Stimulated activated CD4-positive, alpha-beta T cell treated with anti-CD3 and anti-CD28 coated beads, Interleukin-2, amount 100 ng/mL, for 24 hours (primary cell): ENCODE measurements at places on chromosomes 3 and 15.

- DNase-seq: no peak
Measured at GRCh38 chr15:76169018-76169417, 109.2 kb downstream of the TMEM266 start.

DNA sequence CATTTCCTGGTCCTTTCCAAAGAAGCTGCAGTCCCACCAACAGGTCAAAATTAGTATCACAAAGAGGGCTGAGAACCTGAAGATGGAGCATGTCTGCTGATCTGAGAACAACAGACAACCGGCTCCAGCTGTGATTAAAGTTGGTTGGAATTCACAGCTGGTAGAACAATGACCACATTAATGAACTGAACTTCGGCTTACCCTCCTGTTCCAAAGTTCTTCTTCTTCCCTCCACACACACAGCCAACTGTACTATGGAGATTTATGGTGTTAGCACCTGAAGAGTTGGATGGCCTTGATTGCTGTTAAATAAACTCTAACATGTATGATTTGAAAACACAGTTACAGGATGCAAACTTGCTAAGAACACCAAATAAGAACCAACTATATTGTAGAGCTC is 27.4 kb upstream of the ROPN1 start:
- no peak for DNase-seq

GRCh38 chr3:170808041-170808440 is 62.0 kb downstream of the RPL22L1 start:
- no peak for DNase-seq

DNA sequence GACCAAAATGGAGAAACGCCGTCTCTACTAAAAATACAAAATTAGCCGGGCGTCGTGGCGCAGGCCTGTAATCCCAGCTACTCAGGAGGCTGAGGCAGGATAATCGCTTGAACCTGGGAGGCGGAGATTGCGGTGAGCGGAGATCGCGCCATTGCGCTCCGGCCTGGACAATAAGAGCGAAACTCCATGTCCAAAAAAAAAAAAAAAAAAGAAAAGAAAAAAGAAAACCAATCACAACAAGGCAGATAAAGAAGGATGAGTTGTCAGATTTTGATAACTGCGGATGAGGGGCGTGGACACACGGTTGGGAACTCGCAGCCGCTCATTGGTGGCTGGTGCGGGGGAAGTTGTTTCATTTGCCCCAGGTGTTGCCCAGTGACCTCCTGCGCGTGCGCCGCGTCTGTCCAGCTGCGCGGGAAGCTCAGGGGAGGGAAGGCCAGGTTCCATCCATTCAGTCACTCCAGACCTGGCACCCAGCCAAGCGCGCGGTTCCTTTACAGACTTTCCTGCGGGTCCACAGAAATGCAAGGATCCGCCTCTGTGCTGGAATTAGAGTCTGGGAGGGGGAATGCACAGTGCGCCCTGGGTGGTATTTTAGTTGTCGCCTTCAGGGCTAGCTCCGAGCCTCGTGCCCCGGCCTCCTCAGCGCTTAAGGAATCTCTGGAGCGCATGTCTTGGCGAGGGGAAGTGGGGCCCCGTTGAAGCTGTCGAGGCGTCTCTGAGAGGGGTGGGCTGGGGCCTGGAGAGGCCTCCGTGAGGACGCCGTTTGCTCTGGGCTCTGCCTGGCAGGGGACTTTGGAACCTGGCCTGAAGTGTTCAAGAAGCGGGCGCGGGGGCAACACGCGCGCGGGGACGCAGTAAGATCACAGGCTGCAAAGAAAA is 708 bp upstream of the GCHFR start:
- DNase-seq: peak; percentile 54

GRCh38 chr3:22608721-22609120 is 594.4 kb upstream of the UBE2E2 start:
- no peak for DNase-seq

GRCh38 chr15:70670680-70671079 is 92.7 kb downstream of the UACA start:
- DNase-seq: no peak

GRCh38 chr3:156431334-156432124 is 123.4 kb downstream of the SSR3 start:
- DNase-seq: no peak

- DNase-seq: no peak
Measured at GRCh38 chr3:399647-400046, 203.1 kb downstream of the CHL1 start.

GRCh38 chr15:31427411-31427810 is 100.8 kb downstream of the KLF13 start:
- DNase-seq: no peak

- no peak for DNase-seq
Measured at GRCh38 chr3:55690726-55691125, 203.6 kb upstream of the WNT5A start.

DNA sequence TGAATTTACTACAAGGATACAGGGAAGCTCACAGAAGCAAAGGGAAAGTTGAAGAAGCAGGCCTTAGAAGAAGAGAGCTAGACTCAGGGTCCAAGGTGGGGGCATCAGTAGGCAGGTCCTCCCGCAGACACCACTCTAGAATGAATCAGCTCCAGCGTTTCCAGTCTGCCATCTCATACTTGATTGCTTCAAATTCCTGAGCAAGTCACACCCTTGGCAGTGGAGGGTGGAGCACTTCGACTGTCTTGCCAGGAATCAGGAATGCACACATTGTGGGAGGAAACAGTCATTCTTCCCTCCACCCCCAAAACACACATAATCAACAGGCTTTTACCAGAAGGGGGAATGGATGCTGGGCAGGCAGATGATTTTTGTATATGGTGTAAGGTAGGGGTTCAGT is 78.5 kb downstream of the CHCHD6 start:
- no peak for DNase-seq

GRCh38 chr15:83734487-83734886 is 80.6 kb downstream of the ADAMTSL3 start:
- no peak for DNase-seq

- DNase-seq: no peak
Measured at GRCh38 chr15:50055332-50055731, 63.7 kb downstream of the ATP8B4 start.

GRCh38 chr3:136196064-136196400 is at the start of gene MSL2:
Gene MSL2, minus strand, starts transcription at chr3:136196335. Its CDS starts 1,222 bp downstream, at chr3:136195113.
- no peak for DNase-seq

GRCh38 chr3:143165211-143165610 is 45.6 kb downstream of the CHST2 start:
- DNase-seq: no peak

GRCh38 chr3:77887611-77888010 is 847.7 kb downstream of the ROBO2 start:
- no peak for DNase-seq

DNA sequence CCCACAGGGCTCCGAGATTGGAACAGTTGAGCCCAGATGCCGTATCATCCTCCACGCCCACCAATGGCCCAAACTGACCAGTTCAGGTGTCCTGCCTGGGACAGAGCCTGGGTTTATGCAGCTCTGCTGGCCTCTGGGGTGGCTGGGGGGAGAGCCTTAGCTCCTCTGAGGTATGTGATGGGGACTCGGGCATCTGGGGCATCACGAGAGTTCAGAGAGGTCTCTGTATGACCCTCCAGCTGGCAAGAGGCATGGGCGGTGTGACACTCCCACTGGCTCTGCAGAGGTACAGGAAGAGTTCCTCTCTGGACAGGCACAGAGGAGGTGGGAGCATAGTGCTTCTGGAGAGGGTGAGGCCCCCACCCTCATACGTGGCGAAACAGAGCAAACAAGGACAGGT is 26.6 kb upstream of the DUSP7 start:
- DNase-seq: no peak

DNA sequence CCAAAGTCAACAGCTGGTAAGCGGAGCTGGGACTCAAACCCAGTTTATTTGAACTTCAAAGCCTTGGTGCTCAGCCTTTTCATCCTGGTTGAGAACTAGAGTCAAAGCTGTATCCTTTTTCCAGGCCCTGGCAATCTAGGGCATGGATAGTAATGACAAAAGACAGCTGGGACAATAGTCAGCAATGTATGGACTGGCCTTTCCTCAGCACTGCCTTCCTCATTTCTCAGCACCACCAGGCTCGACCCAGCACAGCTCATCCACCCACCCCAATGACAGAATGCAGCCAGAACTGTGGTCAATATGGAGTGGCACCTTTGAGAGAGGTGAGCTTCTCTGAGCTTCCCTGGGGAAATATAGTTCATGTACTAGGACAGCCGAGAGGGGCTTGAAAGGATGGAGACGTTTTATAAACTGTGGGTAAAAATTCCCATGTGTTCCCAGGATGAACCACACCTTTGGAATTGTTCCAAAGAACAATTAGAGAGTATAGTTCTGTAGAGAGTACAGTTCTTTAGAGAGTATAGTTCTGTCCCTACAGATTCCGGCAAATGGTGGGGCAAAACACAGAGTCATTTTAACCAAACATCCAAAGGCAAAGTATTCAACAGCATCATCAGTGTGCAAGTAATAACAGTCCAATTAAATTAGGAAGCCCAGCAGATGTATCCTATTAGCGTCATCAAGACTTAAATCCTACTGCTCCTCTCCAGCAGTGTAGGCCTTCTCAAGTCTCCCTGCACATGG is 30.2 kb upstream of the IREB2 start:
- no peak for DNase-seq

DNA sequence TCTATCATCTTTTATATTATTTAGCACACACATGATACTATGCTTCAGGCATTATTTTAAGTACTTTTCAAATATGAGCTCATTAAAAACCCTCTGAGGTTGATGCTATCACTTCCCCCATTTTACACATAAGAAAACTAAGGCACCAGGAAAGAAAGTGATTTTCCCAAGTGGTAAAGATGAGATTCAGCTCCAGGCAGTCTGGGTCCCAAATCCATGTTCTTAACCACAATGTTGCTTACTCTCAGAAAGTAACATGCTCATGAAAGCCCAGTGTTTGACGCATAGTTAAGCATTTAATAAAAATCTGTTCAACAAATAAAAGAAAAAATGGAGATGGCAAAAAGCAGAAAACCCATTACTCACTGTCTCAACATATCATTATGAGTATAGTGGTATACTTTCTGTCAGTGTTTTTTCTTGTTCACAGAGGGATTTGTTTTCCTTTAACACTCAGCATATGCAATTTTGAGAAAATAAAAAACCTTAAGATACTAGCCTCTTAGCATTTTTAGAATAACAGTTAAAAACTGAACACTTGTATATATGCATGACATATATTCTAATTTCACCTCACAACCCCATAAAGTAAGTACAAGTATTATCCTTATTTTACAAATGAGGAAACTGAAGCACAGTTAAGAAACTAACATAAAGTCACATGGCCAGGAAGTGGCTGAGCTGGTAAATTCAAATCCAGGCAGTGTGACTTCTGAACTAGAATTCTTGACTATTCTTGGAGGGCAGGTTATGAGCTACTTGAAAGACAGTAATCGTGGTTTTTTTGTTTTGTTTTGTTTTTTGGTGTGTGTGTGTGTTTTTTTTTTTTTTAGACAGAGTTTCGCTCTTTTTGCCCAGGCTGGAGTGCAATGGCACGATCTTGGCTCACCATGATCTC is 10.4 kb downstream of the PEAK1 start:
- DNase-seq: no peak

DNA sequence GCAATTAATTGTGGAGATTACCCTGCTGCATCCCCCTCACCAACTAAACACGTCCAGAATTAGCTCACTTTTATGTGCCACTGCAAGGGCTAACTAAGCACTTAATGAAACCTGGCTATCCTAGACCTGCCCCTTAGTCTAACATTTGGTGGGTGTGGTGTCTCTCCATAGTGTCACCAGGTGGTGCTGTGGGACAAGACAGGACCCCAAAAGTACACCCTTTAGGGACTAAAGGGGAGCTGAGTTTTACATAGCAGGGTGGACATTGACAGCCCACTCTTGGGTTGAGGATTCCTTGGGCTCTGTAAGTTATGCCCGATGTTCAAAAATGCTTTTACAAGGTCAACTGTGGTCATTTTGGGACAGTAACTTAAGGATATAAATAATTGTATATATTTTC is 5.7 kb downstream of the DUT start:
- no peak for DNase-seq

DNA sequence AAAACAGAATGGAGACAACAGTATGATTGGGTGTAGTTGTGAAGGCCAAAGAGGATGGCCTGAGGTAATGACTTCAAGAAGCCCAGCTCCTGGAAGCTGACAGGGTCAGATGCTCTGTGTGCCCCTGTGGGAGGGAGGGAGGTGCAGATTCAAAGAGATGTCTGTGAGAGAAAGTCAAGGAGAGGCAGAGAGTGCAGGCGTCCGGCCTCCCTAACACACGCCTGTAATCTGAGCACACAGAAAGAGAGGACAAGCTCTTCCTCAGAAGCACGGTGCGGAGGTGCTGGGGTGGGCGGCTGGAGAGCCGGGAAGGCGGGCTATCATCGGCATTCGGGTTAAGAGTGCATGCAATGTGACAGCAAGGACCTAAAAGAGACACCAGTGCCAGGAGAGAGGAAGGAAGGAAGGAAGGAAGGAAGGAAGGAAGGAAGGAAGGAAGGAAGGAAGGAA is 238.2 kb upstream of the HES1 start:
- DNase-seq: no peak

GRCh38 chr3:186185194-186185787 is 76.4 kb upstream of the ETV5 start:
- no peak for DNase-seq

- no peak for DNase-seq
Measured at GRCh38 chr3:192879346-192880031, 38.2 kb downstream of the MB21D2 start.

DNA sequence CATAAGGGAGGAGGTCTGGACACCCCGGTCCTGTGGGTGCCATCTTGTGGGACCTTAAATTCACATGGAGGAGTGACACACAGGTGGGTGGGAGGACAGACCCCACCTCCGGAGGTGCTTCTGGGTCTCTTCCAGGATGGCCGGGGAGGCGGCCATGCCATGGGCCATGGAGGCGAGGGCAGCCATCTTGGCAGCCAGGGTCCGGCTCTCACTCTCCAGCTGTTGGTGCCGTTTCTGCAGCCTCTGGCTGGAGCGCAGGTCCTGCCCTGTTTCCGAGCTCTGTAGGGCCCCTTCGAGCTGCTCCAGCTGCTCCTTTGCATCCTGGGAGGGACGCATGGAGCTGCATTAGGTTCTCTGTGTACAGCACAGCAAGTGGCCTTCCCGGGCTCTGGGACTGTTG is 19.1 kb downstream of the SPTBN5 start:
- no peak for DNase-seq

DNA sequence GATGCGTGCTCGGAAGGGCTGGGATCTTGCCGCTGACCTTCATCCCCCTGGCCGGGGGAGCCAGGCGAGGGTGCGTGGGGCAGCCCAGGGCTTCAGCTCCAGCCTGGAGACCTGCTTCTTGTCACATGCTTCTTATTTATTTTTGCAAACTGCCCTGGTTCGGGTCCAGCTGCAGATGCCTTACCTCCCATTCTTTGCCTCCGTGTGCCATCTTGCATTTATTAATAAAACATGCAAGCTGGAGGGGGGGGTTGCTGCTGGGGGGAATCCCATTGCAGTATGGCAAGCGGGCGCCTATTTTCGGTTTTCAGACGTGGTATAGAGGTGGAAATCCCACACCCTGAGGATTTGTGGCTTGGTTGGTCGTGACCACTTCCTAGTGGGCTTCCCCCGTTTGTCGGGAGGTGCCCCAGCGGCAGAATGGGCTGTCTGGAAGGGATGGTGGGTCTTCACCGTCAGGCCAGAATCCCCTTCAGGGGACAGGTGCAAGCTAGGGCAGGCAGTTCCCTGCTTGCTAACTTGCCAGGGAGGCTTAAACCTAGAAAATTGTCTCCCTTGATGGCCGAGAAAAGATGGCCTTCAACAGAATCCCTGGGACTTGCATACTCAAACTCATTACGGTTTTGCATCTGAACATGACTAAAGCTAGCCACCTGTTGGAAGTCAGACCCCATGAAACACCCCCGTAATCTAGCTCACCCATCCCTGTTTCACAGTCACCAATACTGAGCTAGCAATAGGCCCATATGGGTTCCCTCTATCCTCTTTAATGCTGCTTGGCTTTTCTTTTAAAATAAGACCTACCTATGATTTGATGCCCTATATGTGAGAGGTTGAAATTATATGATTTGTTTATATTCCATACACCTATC is 569 bp downstream of the TMEM266 start:
- peak; percentile 48 for DNase-seq
